Esophagus squamous epithelium (tissue), 5 donors: ENCODE measurements at places on chromosomes 16 and 17. TPM values are rescaled to one million over a fixed set of nuclear protein-coding genes. Genes with fewer than 3 reads are reported as not detected.
A peak's percentile ranks its signal among the peaks of the same experiment; 100 is the strongest.

The MT1G gene
- total RNA-seq: 52.1 TPM

The TNFSF12 gene
- total RNA-seq: 9.3 TPM

The G6PC1 gene
- total RNA-seq: not detected

The KATNB1 gene
- 23.4 TPM for total RNA-seq

- peaks cover 30% of the 10 kb centered on the region for H3K4me1 ChIP-seq
- no peak for DNase-seq
- H3K27ac ChIP-seq: no peak overlapping the region
- H3K36me3 ChIP-seq: no peaks in the 10 kb centered on the region
- peak overlapping the region; percentile 8 for H3K4me3 ChIP-seq
Measured at GRCh38 chr16:31215287-31216162, 1.4 kb downstream of the PYDC1 start.

- H3K4me3 ChIP-seq: no peak overlapping the region
- peaks cover 87% of the 10 kb centered on the region for H3K4me1 ChIP-seq
Measured at GRCh38 chr17:40350689-40351358, 13.7 kb downstream of the GJD3 start.

- no peaks in the 10 kb centered on the region for H3K4me1 ChIP-seq
- no peak overlapping the region for H3K4me3 ChIP-seq
- H3K27me3 ChIP-seq: no peaks in the 10 kb centered on the region
- H3K27ac ChIP-seq: no peak overlapping the region
- no peak for DNase-seq
Measured at GRCh38 chr17:78963378-78963777, 16.3 kb downstream of the LGALS3BP start.

GRCh38 chr17:35074711-35075707 lies 11.5 kb upstream of the RFFL start:
- H3K4me1 ChIP-seq: no peaks in the 10 kb centered on the region
- H3K4me3 ChIP-seq: no peak overlapping the region
- H3K27me3 ChIP-seq: no peaks in the 10 kb centered on the region

- peaks cover 11% of the 10 kb centered on the region for H3K36me3 ChIP-seq
- H3K27ac ChIP-seq: peak overlapping the region; percentile 98
- H3K4me1 ChIP-seq: peaks cover 51% of the 10 kb centered on the region
- no peak overlapping the region for H3K4me3 ChIP-seq
- no peaks in the 10 kb centered on the region for H3K27me3 ChIP-seq
Measured at GRCh38 chr16:2163211-2163881, 7.8 kb downstream of the TRAF7 start.

DNA sequence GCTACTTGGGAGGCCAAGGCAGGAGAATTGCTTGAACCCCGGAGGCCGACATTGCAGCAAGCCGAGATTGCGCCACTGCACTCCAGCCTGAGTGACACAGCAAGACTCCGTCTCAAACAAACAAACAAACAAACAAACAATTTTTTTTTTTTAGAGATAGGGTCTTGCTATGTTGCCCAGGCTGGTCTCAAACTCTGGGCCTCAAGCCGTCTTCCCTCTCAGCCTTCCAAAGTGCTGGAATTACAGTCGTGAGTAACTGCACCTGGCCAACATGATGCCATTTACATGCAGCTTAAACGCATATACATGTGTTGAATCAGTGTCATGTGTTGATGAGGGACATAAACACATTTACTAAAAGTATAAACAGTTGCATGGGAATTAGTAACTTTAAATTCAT lies 2.0 kb upstream of the SLFN5 start:
- H3K4me1 ChIP-seq: peaks cover 39% of the 10 kb centered on the region
- H3K27ac ChIP-seq: no peak overlapping the region
- no peak for DNase-seq
- H3K4me3 ChIP-seq: peak overlapping the region; percentile 75
- no peaks in the 10 kb centered on the region for H3K36me3 ChIP-seq

GRCh38 chr16:31868691-31869167 lies 4.9 kb upstream of the ZNF267 start:
- no peaks in the 10 kb centered on the region for H3K27me3 ChIP-seq
- H3K27ac ChIP-seq: peak overlapping the region; percentile 72
- H3K4me3 ChIP-seq: no peak overlapping the region
- H3K36me3 ChIP-seq: no peaks in the 10 kb centered on the region
- peak; percentile 18 for DNase-seq

DNA sequence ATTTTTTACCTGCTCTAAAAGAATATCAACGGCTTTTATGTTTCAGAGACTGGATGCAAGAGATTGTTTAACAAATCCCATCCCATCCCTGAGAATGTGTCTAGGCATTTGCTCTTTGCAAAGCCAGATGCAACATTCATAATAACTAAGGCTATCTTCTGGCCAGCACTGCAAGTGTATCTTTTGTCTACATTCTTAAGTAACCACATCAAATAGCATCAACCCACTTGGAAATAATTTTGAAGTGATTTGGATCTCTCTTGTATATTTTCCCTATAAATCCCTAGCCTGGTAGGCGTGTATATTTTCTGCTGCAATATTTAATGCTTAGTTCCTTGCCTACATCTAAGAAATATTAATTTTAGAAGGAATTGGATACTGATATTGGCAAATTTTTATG lies 64.3 kb downstream of the PIGL start:
- no peaks in the 10 kb centered on the region for H3K27me3 ChIP-seq
- H3K27ac ChIP-seq: no peak overlapping the region
- peaks cover 16% of the 10 kb centered on the region for H3K4me1 ChIP-seq
- H3K4me3 ChIP-seq: no peak overlapping the region
- no peak for DNase-seq
- H3K36me3 ChIP-seq: no peaks in the 10 kb centered on the region

- no peaks in the 10 kb centered on the region for H3K36me3 ChIP-seq
- H3K4me1 ChIP-seq: peaks cover 18% of the 10 kb centered on the region
- no peak for DNase-seq
- H3K27me3 ChIP-seq: no peaks in the 10 kb centered on the region
- peak overlapping the region; percentile 79 for H3K4me3 ChIP-seq
Measured at GRCh38 chr16:47460359-47460710, 528 bp downstream of the ITFG1 start.

- no peaks in the 10 kb centered on the region for H3K27me3 ChIP-seq
- H3K4me1 ChIP-seq: peaks cover 10% of the 10 kb centered on the region
- no peak overlapping the region for H3K27ac ChIP-seq
Measured at GRCh38 chr17:80183581-80184422, 14.0 kb downstream of the CARD14 start.

- H3K27me3 ChIP-seq: no peaks in the 10 kb centered on the region
- H3K4me3 ChIP-seq: no peak overlapping the region
- H3K27ac ChIP-seq: no peak overlapping the region
- no peaks in the 10 kb centered on the region for H3K36me3 ChIP-seq
Measured at GRCh38 chr17:45861165-45861564, 16.5 kb downstream of the SPPL2C start.
